ENCODE measurements at places on chromosomes 3 and 15. TPM values are rescaled to one million over a fixed set of nuclear protein-coding genes. Genes with fewer than 3 reads are reported as not detected.

The ZPLD1 gene
- total RNA-seq = not detected

The SCG5 gene
- total RNA-seq = 0.90 TPM

- no peak for DNase-seq
Measured at GRCh38 chr3:140117096-140117526, 182.1 kb downstream of the CLSTN2 start.

DNA sequence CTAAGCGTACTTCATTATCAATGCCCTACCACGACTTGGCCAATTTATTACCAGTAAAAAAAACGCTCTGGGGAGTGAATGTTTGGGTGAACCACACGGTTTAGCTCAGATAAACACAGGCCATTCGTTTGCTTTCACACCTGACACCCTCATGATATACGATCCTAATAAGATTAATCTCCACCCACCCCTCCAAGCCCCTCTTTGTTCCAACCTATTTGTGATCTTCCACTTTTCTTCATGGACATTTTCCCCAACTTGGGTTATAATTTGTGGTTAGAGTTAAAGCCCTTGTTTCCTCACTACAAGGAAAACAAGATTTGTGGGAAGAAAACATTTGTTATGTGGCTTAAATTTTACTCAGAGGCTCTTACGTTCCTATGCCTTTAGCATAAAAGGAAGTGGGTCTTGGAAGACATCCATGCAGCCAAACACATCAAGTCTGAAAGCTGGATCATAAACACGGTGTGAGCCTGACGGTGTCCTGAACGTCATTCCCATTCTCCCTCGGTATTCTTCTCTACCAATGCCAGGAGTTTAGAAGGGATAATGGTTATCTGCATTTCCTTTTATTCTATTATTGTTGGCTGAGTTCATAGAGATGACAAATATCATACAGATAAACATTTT, 518.9 kb downstream of the NR2F2 start:
- no peak for DNase-seq

DNA sequence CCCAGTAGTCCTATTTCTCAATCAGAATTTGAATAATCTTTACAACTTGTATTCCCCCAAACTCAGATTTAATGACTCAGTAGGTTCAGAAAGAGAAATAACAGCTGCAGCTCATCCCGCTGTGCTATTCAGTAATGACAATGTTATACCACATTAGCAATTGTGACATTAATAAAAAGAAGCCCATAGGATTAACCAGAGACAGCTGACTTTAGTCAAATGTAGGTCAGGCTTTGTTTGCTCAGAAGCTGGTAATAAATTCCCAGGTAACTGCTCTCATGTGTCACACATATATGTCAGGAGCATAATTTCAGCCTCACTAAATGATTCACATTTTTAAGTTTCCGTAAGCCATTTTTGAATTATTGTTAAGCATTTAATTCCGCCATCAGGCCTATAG, 222.0 kb upstream of the UBE2E2 start:
- DNase-seq = no peak

DNA sequence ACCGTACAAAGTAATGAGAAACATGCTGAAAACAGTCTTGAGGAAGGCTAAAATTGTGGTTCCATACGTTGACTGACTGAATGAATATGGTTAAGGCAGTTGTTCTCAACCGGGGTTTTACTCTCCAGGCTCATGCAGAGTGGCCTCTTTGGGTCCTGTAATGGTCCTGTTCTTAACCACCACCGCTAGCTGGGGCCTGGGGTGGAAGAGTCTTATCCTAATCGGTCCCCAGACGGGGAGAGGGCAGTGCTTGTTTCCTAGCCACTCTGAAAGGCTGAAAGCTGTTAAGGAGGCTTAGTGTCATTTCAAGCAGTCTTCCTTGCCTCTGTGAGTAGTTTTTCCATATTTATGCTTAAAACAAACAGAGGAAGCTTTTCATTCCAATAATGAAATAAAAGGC, 32.0 kb downstream of the SELENOT start:
- no peak for DNase-seq

The MITF gene
- total RNA-seq = 26.9 TPM

GRCh38 chr15:78103406-78104118, 11.2 kb downstream of the SH2D7 start:
- DNase-seq = no peak

- DNase-seq = no peak
Measured at GRCh38 chr3:150875548-150875947, 29.7 kb downstream of the MINDY4B start.

The RETNLB gene
- not detected for total RNA-seq

- DNase-seq = no peak
Measured at GRCh38 chr15:100108846-100109245, 232.9 kb downstream of the ADAMTS17 start.

- no peak for DNase-seq
Measured at GRCh38 chr15:60460931-60461330, 18.0 kb downstream of the ICE2 start.

- DNase-seq = no peak
Measured at GRCh38 chr15:57575363-57575762, 16.3 kb upstream of the MYZAP start.

- peak; percentile 13 for DNase-seq
Measured at GRCh38 chr3:37987315-37987697, 3.3 kb upstream of the VILL start.

- DNase-seq = no peak
Measured at GRCh38 chr3:113623324-113623723, 73.1 kb downstream of the USF3 start.

The DLL4 gene
- total RNA-seq = 6.1 TPM

DNA sequence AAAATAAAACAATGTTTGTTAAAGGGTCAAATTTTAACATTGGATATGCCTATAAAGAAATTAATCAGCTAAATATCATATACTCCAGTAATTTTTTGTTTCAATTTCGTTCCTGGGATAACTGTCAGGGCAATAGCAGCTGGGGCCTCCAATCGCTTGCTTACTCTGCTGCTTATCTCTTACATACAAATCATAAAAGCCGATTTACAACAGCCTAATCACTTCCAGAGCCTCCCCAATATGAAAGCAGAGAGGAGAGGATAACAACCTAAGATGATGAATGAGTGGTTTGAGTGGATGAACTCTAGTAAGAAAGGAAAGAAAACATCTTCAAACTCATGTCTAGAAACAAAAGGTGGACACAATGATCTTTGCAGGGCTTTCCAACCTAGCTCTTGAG, 80.7 kb upstream of the PSMD6 start:
- DNase-seq = no peak

GRCh38 chr3:151210676-151211381, 7.8 kb upstream of the GPR171 start:
- DNase-seq = no peak

DNA sequence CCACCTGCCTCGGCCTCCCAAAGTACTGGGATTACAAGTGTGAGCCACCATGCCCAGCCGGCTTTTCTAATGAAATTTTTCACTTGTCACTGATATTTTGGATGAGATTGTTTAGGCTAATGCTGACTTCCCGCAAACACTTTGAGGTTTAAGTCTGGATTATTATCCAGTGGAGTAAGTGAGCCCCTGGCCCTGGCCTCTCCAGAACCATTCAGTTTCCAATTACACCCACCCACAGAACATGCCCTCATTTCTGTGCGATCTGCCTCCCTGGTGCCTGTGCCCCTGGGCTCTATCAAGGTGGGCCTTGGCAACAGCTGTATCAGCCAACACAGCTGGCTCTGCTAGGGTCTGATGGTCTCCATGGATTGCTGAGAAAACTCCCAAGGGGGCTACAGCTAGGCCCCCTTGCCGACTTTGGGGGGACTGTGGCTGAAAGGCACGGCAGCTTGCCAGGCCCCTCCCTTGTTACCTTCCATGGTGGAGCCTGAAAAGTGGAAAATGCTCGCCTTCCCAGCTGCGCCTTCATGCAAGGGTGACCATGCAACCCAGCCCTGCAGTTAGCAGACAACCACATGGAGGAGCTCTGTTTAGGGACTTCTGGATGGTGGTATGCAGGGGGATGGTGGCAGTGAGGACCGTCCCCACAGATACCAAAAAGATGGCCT, 288.9 kb downstream of the FAM43A start:
- DNase-seq = no peak

The IL17RC gene
- 68.4 TPM for total RNA-seq

DNA sequence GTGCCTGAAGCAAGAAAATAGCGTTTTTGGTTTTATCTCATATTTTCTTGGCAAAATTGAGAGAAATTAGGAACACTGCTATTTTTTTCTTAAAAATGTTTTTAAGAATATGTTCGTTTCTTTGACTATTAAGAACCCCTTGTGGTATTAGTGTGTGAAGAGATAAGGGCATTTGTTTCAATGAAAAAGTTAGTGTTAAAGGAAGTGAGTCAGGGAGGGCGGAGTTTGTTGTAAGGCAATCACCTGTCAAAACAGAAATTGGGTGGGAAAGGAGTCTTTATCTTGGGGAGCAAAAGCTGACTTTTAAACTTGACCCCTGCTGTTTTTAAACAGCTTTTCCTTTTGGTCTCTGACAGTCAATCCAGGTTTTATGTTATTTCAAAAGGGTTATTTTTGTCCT, 4.2 kb downstream of the RAP2B start:
- DNase-seq = no peak

GRCh38 chr15:38714309-38715072, 149.9 kb upstream of the RASGRP1 start:
- no peak for DNase-seq

The ADAMTSL3 gene
- 19.7 TPM for total RNA-seq

GRCh38 chr15:83053151-83053550, 13.9 kb downstream of the BTBD1 start:
- DNase-seq = no peak

DNA sequence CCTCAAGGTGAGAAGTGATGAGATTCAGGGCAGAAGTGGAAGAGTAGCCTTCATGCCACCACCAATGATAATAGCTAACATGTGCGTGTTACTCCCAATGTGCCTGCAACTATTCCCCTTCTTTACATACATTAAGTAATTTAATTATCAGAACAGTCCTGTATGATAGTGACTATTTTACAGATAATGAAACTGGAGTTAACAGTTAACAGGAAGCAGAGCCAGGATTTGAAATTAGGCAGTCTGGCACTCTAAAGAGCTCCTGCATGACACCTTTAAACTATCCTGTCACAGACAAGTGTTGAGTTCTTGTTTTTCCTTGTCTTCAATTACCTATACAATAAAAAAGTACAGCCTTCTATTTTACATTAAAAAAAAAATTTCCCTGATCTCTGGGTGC, 148.8 kb downstream of the LEKR1 start:
- no peak for DNase-seq

DNA sequence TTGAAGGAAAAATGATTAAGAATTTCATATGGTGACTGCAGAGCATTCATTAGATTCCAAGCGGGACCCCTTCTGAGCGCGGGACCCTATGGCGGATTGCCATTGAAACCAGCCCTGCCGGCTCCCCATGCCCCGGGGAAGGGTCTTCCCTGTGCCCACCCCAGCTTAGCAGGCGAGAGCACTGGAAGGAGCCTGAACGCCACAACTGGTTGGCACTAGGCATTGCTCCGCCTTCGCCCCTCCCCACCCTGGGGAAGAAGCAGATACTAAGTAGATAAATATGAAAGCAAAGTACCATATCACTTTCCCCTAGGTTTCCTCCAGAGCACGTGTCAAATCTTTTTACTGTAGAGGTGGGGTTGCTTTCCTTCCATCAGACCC, 70.7 kb downstream of the CYP19A1 start:
- no peak for DNase-seq

- DNase-seq = no peak
Measured at GRCh38 chr15:36263666-36264065, 315.8 kb upstream of the CDIN1 start.

- DNase-seq = no peak
Measured at GRCh38 chr3:49482766-49483165, 12.7 kb downstream of the DAG1 start.

- peak; percentile 7 for DNase-seq
Measured at GRCh38 chr15:91795235-91795634, 58.3 kb upstream of the SLCO3A1 start.

The REC114 gene
- total RNA-seq = not detected

The DNAJA4 gene
- 16.9 TPM for total RNA-seq

- no peak for DNase-seq
Measured at GRCh38 chr3:20776692-20777091, 590.7 kb upstream of the SGO1 start.

DNA sequence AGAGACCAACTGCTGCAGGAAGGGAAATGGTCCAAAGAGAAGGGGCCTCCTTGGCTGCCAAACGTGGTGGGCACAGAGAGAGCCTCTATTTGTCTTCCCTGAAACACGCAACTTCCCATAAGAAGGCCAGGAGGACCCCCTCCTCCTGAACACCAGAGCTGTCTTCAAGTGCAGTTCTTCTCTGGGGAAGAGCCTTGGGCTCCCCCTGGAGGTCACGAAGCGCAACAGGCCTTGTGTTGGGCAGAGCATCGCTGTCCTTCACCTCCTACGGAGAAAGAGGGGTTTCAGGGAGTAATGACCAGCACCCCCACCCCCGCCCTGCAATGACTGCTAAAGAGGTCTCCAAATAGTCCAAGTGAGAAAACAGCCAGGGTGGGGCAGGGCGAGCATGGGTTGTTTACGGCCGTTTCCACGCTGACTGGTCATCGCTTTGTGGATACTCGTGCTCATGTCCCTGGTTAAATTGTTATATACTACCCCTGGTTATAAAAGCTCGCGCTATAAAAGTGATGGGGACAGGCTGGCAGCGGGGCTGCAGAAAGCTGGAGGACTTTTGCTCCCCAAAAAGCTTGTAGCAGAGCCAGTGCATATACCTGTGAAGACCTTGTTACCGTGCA, 397.5 kb upstream of the ATP10A start:
- DNase-seq = no peak

- no peak for DNase-seq
Measured at GRCh38 chr3:175211466-175211865, 352.3 kb downstream of the NAALADL2 start.

GRCh38 chr3:53700441-53700840, 145.8 kb downstream of the CHDH start:
- DNase-seq = no peak
